ENCODE measurements at places on chromosomes 2 and 18.

DNA sequence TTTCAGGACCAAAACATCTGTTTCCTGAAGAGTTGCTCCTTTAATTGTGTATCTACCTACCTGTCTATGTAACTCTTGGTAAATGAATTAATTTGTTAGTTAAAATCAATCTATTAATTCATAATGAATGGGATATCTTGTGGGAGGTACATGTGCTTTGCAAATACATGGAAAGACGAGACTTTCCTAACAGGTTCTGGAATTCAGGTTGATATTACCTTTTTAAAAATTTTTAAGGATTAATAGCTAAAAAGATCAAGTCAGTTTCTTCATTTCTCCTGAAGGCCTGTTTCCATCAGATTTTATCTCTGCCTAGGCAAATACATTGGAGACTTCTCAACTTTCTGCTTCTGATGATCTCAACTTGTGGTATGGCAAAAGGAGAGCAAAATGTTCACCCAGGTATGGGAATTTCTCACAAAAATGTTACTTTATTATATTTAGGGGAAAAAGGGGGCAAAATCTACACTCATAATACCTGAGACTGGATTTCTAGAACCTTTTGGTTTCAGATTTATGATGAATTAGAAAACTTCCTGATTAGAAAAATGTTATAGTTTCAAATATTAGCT lies 7.4 kb downstream of the TFPI start:
- DNase-seq: no peak

- DNase-seq: peak; percentile 10
Measured at GRCh38 chr18:623761-624620, 27.2 kb downstream of the CLUL1 start.

- no peak for DNase-seq
Measured at GRCh38 chr2:73110168-73111072, 2.3 kb downstream of the RAB11FIP5 start.

- DNase-seq: no peak
Measured at GRCh38 chr2:9763356-9764152, 79.7 kb upstream of the TAF1B start.

DNA sequence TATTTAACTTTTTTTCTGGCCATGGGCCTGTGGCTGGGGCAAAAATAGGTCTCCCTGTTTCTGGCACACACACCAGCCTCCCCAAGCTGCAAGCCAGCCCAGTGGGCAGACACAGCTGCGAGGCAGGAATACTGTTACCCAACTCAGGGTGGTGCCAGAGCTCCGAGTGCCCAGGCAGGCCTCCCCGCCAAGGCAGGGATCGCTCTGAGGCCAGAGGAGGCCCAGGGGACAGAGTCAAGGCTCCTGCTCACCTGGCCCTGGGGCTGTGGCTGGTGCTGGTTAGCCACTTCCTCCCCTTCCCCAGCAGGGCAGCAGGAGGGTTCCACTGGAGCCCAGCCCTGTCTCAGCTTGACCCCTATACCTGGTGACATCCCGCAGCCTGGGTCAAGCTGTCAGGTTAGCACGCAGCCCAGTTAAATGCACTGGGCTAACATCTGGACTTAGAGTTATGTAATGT lies 67.1 kb upstream of the EPAS1 start:
- no peak for DNase-seq

DNA sequence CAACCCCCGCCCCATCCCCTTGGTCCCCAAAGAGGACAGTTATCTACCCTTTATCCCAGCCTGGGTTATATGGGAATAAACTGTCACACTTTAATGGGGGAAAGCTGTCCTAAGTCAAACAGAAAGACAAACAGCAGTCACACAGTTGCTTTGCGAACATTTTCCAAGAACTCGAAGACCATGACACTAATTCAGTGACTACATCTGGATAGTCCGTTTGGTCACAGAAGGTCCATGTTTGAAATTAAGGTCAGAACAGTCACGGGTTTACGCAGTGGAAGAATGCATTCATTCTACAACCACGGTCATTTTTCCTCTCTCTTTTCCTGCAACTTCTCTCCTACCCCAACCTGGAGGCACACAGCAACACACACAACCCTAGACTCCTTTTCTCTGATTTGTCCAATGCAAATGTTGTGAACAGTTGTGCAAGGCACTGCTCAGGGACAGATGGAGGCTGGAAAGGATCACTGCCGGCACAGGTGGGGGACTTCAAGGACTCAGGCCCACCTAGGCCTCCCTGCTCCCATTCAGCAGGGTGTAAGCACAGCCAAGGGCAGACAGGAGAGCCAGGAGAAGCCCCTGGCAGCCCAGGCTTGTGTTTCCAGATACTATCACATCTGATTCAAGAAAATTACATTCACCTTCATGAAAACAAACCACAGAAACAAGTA lies 39.9 kb downstream of the ZNF516 start:
- no peak for DNase-seq

DNA sequence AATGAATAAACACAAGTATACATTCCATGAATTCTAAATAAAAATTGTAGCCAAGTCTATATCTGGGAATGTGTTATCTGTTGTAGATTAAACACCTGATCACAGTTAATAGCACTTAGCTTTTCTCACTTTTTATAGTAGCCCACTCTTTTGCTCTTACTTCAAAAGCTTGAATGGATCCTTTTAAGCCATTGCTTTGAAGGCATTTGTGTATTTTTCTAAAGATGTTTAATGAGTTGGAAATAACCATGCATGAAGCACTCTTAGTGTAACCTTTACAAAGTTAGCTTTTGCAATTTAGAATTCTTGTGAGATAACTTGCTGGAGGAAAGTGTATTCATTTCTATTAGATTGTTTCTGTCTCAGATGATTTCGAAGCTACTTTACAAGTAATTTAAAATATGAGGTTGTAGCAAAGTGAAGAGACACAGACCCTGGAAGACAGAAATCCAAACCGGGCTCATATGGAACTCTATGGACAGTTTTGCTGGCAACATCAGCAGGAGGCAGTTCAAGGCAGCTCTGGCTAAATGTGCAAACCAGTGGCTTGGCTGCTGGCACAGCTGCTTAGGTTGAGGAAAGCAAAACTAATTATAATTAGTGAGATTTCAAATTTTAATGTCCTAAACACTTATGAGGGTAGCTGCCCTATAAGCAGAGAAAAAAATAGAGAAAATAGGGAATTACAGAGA lies 469.8 kb upstream of the ZEB2 start:
- no peak for DNase-seq

- DNase-seq: no peak
Measured at GRCh38 chr2:238313289-238313990, 6.9 kb upstream of the TRAF3IP1 start.

DNA sequence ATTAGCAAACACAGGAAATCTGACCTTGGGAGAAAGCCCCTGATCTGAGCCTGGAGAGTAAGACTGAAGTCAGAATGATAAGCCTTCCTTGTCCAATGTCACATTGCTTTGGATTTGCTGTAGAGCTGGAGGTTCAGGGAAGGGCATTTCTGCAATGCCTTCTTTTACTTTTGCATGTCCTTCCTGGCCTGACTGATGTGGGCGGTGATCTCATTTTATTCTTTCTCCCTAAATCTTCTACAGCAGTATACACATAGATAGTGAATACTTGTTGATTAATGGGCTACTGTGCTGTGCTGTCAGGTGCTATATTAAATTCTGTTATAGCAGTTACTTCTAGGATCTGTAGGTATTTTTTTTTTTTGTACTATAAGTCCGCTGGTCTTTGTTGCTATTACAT lies 62.6 kb downstream of the PLCL1 start:
- no peak for DNase-seq

GRCh38 chr2:231111987-231112386 lies 12.9 kb downstream of the HTR2B start:
- DNase-seq: no peak

DNA sequence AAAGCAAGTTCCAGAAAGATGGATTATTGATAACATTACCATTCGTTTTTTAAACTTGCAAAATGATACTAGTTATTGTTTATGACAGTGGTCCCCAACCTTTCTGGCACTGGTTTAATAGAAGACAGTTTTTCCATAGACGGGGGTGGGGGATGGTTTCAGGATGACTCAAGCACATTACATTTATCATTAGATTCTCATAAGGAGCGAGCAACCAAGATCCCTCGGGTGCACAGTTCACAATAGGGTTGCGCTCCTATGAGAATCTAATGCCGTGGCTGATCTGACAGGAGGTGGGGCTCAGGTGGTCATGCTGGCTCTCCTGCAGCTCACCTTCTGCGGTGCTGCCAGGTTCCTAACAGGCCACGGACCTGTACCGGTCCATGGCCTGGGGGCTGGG lies 86.2 kb downstream of the BCL2 start:
- DNase-seq: no peak

DNA sequence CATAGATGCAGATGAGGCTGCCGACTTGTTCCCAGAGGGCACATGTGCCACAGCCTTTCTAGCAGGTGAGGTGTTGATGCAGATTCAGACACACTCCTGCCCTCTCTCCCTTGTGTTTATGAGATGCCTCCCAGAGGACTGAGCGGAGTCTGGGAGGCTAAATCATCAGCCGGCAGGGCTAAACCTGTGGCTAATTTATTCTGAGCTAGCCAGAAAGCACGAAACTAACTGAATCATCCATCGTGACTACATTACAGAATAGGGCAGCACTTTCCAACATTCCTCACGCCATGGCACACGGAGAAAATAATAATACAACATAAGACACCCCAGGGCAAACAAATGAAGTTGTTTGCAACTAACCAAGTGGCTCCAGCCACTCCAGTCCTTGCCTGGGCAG lies 101.7 kb upstream of the FZD7 start:
- no peak for DNase-seq

GRCh38 chr2:200321780-200322534 lies 15.5 kb downstream of the SPATS2L start:
- no peak for DNase-seq

- no peak for DNase-seq
Measured at GRCh38 chr2:215808996-215809395, 204.4 kb downstream of the MREG start.

DNA sequence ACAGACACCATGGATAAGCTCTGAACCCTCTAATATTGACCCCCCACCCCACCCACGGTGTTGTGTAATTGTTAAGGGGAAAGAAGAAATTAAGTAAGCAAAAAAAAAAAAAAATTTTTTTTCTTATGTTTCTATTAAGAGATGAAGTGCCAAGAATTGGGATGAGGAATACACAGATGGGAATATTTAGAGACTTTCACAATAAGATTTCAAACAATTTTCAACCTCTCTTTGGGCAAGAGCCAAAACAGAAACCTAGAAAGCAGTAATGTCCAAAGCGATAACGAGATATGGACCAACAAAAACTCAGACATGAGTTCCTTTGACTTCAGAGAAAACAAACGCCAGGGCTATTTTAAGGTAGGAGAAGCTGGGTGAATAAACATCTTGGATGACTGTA lies 14.4 kb downstream of the PIEZO2 start:
- no peak for DNase-seq

- no peak for DNase-seq
Measured at GRCh38 chr2:212181646-212182045, 357.0 kb downstream of the ERBB4 start.

DNA sequence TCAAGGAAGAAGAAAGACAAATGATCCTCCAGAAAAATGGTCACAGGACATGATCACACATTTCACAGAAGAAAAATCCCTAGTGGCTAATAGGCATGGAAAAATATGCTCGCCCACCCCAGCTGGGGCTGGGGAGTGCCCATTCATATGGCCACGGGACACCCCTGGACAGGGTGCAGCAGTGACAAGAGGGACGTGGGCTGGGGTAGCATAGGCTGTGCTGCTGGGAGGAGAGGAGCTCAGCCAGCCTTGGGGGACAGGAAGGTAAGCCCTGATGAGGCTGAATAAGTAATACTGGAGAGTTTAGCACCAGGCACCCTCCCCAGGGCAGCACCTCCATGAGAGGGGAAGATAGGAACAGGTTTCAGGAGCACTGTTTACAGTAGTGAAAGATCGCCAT lies 254.9 kb upstream of the HS6ST1 start:
- no peak for DNase-seq

GRCh38 chr2:106010818-106011355 lies 183.2 kb downstream of the UXS1 start:
- no peak for DNase-seq

- DNase-seq: no peak
Measured at GRCh38 chr18:78734614-78734945, 245.0 kb upstream of the SALL3 start.

- no peak for DNase-seq
Measured at GRCh38 chr18:60191926-60192325, 180.6 kb downstream of the MC4R start.

DNA sequence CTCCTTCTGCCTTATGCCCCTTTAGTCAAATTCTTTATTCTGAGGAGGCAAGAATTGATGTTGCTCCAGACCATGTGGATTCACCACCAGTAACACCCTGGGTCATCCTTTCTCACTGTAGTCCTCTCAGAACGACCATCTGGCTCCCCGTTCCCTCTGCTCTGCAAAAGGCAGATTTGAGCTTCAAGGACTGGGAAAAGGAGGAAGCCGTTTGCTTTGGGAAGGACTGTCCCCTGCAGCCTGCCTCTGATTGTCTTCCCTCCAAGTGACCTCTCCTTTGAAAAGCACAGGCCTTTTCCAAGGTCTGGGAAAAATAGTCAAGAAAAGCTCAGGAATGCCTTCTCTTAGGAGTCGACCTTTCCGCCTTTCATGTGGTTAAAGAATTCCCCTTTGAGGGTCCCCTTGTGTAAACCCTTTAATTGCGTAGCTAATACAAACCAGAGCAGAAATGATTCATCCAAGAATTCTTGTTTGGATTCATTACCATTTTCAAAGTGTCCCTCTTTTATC lies 130.1 kb upstream of the COPS8 start:
- no peak for DNase-seq

- no peak for DNase-seq
Measured at GRCh38 chr2:67039058-67039457, 358.1 kb upstream of the ETAA1 start.

DNA sequence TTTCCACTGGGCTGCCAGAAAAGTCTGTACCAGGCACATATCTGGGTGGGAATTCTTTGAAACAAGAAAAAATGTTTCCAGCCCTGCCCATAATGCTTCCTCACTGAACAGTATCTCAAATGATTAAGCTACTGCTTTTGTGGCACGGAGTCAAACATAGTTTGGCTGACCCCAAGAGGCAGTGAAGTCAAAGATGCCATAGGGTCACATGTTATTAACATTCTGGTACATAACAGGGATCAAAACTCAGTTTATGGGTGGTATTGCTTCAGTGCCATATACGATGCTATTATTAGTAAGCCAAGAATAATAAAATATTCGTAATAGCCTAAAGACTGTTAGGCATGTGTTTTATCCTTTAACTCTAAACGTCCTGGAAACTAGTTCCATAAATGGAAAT lies 112.4 kb downstream of the FEZ2 start:
- no peak for DNase-seq

DNA sequence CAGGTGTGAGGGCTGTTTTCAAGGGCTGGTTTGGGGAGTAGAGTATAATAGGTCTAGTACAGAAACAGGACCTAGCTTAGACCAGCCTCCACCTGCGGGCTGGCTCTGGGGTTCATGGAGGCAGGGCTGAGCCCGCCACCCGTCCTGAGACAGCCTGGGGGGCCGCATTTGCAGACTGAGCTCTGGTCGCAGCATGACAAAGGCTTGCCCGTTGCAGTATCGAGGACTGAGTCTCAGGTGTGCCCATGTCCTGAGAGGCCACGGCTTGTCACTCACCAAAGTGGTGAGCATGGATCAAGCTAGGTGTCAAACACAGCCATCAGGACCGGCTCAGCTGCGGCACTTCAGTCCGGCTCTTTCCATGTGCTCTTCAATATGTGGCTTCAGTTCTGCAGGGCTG lies 144.7 kb downstream of the KLHL29 start:
- no peak for DNase-seq
